ENCODE measurements at places on chromosomes 7 and 10.

DNA sequence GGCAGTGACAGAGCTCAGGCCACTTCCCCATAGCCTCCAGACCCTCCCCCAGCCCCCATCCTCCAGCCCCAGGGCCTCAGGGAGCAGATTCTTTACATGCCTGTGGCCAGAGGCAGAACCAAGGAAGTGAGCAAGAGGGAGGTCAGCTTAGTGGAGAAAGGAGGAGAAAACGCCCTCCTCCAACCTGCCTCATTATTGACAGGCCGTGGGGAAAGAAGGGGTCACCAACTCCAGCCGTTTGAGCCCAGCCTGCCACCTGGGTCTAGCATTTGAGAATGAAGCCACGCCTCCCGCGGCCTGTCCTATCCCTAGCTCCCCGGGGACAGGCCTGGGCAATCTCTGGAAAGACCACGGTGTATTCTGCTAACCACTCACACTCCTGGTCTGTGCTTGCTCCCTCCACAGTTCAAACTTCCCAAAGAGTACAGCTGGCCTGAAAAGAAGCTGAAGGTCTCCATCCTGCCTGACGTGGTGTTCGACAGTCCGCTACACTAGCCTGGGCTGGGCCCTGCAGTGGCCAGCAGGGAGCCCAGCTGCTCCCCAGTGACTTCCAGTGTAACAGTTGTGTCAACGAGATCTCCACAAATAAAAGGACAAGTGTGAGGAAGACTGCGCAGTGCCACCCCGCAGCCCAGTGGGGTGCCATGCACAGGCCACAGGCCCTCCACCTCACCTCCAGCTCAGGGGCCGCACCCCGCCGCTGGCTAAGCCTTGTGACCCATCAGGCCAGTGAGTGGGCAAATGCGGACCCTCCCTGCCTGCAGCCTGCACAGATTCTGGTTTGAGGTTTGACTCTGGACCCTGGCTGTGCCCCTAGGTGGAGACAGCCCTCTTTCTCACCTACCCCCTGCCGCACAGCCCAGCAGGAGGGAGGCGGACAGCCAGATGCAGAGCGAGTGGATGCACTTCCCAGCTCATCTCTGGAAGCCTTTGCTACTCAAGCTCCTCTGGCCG is 14.3 kb upstream of the TRIM8 start:
- no peak for DNase-seq

- DNase-seq: no peak
Observed at GRCh38 chr7:47584536-47584895, 2.6 kb upstream of the TNS3 start.

DNA sequence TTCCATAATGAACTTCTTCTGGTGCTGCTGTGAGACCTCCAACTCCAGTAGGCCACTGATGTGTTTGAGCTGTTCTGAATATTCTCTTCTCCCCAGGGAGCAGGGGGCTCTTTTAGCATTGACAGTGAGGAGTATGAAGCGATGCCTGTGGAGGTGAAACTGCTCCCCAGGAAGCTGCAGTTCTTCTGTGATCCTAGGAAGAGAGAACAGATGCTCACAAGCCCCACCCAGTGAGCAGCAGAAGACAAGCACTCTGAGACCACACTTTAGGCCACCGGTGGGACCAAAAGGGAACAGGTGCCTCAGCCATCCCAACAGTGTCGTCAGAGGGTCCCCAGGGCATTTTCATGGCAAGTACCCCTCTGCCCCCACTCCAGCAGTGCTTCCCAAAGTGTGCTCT is 49.3 kb downstream of the DENND11 start:
- no peak for DNase-seq

GRCh38 chr7:7799138-7799537 is 80.7 kb upstream of the RPA3 start:
- peak; percentile 14 for DNase-seq

DNA sequence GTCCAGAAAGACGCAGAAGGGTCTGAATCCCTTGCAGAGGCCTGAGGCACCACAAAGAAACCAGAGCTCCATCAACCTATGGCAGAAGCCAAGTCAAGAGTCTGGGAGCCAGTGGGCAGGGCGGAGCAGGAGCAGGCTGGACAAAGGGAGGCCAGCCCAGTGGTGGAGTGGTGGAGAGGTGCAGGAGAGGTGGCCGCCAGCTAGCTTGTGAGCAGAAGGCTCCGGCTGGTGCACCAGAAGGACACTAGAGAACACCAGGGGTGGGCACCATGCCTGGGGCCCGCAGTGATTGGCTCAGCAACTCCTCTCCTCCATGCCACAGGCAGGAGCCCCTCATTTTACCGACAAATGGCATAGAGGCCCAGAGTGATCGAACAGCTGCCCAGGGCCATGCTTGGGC is 186.6 kb downstream of the GRID1 start:
- no peak for DNase-seq

DNA sequence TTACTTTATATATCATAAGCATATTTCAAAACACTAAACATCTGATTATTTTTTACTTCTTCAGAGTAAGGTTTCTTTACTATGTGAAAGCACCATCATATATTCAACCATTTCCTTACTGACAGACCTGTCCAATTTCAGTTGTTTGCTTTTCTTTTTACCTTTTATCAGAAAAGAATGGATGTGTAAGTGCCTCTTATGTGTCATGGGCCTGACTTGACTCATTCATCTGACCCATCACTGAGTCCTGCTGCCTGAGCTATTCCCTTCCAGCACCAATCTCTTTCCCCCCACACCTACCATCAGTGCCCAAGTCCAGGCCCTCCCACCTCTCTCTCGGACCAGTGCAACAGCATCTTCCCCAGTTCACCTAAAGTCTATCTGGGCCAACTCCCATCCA is 41.7 kb upstream of the ARID5B start:
- DNase-seq: no peak

GRCh38 chr10:28975891-28976531 is 298.7 kb downstream of the BAMBI start:
- no peak for DNase-seq

DNA sequence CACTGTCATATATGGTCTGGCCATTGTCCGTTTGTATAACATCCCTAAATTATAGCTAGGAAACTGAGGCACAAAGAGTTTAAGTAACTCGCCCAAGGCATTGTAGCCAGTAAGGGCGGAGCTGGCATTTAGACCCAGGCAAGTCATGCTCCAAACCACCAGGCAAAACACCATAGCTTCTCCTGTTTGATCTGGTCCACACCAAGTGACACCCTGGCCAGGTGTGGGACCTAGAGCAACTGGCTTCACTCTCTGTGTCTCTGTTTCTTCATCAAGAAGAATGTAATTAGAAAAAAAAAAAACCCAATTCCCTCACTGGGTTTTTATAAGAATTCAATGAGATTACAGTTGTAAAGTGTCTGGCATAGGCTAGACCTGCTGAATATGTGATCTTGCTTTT is 85.2 kb upstream of the AOAH start:
- no peak for DNase-seq

- DNase-seq: no peak
Observed at GRCh38 chr10:49123981-49124950, 8.9 kb upstream of the VSTM4 start.

- no peak for DNase-seq
Observed at GRCh38 chr10:132110111-132110521, 44.4 kb downstream of the JAKMIP3 start.
